ENCODE measurements at places on chromosomes 11 and 22.

- DNase-seq: no peak
These were observed 146.8 kb downstream of the DBX1 start for GRCh38 chr11:20013346-20014066.

DNA sequence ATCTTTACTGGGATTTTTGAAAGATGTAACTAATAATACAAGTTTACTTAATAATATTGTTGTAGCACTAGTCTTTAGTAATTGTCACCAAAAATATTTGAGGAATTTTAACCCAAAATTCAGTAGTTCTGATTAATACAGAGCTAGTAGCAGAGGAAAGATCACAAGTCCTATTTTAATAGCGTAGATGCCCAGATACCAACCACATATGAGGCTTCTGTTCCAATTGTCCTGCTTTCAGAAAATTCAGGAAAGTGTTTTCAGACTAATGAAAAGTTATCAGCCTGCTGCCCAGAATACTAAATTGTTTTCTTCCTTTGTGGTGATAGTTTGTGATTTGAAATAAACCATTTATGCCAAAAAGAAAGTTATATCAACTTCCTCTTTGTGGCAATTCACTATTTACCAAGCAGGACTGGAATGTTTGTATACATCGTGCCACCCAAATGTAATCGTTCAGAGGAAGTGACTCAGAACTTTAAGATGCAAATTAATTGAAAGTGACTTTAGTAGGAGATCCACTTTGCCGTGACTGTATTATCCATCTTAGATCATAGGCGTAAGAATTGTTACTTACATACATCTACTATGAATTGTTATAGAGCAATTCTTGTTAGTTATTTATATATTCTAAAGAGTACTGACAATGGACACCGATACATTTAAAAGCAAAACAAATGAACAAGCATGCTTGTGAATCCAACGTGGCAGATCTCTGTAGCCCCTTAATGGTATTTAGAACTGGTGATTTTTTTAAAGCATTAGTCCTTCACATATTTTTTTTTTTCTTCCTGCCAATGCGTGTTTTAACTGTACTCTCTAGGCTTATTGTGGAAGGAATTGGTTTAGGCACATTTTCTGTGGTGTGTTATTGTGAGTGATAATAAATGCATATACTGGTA, 231.0 kb downstream of the DDX10 start:
- DNase-seq: peak; percentile 39

GRCh38 chr11:32722255-32722654, 72.2 kb downstream of the CCDC73 start:
- no peak for DNase-seq

DNA sequence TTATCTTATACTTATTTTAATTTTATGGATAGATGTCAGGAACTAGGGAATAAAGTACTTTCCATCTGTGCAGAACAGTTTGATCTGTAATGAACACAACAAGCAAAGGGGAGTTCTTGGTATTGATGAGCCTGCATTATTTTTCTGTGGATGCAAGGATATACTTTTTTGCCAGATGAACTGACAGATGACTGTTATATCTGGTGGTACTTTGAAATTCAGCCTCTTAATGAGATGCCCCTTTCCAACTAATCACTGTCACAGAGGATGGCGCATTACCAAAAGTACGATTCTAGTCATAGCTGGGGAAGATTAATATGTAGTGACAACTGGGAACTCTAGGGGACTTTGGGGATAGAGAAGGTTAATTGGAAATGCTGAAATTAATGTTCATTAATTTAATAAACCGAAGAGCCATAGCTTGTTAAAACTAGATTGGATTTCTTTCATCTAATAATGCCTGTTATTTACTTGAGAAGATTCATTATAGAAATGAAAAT, 603.4 kb upstream of the CNTN5 start:
- no peak for DNase-seq

GRCh38 chr11:62922189-62922589, 1.0 kb upstream of the CHRM1 start:
- DNase-seq: no peak

DNA sequence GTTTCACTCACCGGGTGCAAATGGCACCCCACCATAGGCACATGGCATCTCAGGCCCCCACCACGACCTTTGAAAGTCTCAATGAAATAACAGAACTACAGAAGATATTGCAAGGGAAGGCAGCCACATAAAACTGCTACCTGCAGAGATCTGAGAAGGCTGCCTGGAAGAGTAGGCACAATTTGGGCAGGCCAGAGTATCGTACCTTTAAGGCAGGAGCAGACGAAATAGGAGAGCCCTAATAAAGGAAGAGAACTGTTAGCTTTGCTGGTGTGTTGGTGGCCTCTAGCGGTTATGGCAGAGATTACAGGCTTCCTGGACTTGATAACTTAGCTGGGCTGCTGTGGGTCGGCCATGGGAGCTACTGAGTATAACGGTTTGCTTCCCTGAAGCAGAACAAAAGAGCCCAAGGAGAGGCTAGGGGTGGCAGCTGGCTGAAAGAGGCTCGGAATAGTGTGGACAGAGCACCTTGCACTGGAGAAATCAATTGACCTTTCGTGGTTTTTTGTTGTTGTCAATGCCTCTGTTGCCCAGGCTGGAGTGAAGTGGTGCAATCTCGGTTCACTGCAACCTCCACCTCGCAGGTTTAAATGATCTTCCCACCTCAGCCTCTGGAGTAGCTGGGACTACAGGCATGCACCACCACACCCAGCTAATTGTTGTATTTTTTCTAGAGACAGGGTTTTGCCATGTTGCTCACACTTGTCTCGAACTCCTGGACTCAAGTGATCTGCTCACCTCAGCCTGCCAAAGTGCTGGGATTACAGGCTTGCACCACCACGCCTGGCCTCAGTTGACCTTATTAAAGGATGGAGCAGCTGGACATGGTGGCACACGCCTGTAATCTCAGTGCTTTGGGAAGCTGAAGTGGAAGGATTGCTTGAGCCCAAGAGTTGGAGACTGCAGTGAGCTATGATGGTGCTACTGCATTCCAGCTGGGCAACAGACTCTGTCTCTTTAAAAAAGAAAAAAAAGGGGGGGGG, 4.8 kb downstream of the SDF2L1 start:
- DNase-seq: no peak

DNA sequence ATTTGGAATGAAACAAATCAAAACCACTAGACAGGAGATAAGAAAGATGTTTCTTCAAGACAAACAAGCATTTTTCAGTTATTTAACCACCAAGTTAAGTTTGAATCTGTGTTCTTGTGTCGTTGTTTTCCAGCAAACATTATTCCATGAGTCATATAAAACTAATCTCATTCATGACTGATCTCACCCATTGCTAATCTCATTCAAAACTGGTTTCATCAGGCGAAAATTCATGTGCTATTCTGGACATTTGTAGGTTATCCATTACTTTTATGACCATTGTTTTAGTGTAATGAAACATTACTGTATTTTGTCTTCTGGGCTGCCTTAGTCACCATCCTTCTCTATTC, 221.8 kb downstream of the DDX10 start:
- peak; percentile 71 for DNase-seq

DNA sequence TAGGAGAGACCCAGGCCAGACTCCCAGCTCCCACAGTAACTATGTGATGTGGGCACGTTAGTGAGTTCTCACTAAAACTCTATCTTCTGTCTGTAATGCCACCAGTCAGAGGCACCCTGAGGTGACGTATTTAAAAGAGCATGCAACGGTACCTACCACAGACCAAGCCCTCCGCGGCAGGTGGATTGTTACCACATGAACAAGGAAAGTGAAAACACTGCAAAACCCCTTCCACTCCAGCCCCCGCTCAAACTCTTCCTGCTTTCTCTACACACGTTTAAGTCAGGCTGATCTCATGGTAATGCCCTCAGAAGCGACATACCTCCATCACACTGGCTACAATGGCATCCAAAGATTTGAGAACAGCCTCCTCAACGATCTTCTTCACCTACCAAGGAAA, 36.7 kb downstream of the SERPIND1 start:
- no peak for DNase-seq

DNA sequence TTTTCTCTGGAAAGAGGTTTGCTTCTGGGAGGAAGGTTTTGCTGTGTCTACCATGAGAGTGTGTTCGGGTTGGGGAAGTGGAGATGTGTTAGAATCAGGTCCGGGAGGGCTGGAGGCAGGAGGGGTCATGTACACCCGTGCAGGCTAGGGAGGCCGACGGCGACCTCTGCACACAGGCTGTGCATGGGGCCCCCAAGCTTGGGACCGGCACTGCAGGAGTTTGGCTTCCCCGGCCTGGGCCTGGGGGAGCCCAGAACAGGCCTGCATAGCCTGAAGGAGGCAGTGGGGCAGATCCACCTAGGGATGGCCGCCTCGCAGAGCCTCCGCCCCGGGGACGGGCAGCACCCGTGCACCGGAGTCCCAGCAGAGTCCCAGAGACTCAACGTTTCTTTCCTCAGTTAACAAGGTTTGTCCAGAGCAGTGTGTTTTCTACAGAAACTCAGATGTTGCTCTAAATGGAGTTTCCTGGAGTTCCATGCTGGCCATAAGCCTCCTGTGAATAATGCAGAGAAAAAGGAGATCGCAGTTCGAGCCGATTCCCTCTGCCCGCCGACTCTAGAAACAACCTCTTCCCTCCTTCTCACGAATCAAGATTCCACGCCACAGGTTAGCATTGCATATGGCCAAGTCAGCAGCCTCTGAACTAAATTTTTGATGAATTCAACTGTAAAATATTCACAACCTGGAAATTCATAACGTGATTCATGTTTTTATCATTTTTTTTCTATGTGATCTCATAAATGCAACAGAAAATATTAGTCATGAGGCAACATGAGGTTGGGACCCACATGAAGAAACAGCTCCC, 427.3 kb downstream of the BRD1 start:
- DNase-seq: no peak

DNA sequence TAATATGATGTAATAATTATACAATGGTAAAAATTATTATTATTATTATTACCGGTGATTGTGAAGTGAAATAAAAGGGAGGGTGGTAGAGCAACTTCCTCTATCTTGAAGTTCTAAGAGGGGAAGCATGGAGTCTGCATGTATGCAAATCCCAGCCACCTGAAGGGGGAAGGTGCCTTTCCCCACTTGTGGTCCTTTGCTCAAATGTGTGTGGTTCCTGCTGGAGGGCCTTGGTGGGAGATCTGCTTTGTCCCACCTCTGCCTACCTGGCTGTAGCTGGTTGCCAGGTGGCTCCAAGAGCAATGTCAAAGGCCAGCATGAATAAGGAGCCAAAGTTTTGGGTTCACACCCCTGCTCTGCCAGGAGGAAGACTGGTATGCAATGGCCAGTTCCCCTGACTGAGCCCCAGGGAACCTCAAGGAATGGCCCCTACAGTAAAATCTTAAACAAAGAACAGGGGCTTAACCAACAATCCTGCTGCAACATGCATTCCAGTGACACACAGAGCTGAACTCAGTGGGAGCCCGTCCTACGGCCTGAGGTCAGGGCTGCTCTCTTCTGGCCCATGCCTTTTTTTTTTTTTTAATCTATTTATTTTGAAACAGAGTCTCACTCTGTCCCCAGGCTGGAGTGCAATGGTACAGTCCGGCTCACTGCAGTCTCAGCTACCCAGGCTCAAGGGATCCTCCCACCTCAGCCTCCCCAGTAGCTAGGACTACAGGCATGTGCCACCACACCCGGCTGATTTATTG, 8.5 kb downstream of the TMEM132A start:
- DNase-seq: no peak

DNA sequence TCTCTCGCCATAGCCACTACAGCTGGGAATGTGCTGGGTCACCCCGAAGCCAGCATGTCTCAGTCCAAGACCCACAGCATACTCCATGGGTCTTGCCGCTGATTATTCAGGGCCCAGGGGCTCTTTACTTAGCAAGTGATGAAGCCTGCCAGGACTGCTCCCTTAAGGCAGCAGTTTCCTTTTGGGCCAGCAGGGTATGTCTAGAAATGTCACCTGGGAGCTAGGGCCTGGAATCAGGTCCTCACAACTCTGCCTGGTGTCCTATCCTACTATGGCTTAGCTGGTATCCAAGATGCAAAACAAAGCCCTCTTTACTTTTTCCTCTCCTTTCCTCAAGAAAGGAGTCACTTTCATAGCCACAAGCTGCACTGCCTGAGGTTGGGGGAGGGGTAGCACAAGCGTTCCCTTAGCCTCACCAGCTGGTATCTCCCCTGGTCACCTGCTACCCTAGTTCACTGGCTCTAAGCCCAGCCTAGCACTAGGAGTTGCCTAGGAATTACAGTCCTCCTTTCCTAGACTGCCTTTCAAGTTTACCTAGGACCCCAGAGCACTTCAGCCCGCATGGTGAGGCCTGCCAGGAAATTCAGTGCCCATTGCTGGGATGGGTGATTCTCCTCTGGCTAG, 22.6 kb upstream of the NCR3LG1 start:
- no peak for DNase-seq

DNA sequence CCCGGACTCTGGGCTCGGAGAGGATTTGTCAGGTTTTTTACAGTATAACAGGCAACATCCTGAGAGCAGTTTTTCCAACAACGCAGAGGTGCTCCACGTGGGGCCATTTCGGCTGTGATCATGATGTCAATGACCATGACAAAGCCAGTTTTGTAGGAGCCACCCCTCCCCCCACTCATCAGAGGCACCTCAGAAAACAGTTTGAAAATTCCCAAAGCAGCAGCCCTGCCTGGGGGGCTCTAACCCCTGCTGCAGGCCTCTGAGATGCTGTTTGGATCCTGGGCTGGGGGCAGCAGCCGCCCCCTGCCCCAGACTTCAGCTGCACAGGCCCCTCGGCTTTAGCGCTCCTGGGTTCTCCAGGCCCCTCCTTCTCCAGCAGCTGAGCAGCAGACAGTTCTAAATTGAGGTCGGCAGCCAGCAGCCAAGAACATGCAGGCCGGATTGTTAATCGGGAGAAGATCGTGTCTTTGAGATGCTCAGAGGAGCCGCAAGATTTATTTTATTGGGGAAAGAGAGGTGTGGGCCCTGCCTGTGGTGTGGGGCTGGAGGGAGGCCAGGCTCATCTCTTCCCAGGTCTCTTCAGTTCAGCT, 19.4 kb downstream of the NFAM1 start:
- DNase-seq: no peak

DNA sequence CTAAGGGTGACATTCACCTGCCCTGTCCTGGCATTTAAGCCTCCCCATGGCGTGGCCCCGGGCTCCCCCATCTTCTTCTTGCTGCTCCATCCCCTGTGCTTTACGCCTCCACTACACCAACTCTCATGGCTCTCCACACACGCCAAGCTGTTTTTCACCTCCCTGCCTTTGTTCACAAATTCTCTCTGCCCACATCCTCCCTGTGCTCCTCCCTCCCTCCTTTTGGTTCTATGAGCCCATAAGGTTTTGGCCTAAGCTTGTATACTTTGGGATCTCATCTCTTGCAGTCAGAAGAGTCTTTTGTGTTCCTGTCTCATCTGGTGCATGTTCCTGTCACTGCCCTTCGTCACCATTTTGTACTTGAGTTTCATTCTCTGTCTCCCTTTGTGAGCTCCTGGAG, 4.6 kb upstream of the DNAL4 start:
- no peak for DNase-seq

DNA sequence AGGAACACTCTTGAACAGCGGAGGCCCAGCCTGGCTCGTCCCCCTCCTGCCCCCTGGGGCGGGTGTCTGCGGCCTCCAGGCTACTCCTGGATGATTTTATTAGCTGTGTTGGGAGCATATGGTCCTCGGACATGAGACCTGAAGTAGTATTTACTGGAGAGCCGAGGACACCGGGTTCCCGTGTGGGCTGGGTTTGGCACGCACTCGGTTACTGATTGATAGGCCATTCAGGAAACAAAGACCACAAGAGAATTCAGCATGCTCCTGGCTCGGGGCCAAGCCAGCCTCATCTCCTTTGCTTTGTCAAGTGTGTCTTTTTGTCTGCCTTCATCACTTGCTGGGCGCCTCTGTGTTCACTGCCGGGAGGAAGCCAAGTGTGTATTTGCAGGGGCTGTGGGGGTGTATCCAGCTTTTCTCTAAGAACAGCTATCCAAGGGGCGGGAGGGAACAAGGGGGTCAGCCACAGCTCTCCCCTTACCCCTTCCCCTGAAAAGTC, 9.7 kb downstream of the FXYD2 start:
- DNase-seq: no peak
